ENCODE measurements at places on chromosomes 2 and 18. TPM values are rescaled to one million over a fixed set of nuclear protein-coding genes. Genes with fewer than 3 reads are reported as not detected.

Gene TIMM21
- 37.2 TPM for total RNA-seq

Gene CD302
- 4.2 TPM for total RNA-seq

Gene IL1RN
- total RNA-seq: not detected

Gene MYO5B
- total RNA-seq: 0.66 TPM

Gene SOX11
- total RNA-seq: under 0.01 TPM

Data from placental pericyte (primary cell).